ENCODE measurements at places on chromosomes 3 and 15. TPM values are rescaled to one million over a fixed set of nuclear protein-coding genes. Genes with fewer than 3 reads are reported as not detected.

Gene ACVR2B
- polyA plus RNA-seq: 1.6 TPM

Gene P2RY14
- 0.55 TPM for polyA plus RNA-seq

Gene DNAJA4
- 154 TPM for polyA plus RNA-seq

Gene ATP13A4
- 0.18 TPM for polyA plus RNA-seq

Gene HGD
- polyA plus RNA-seq: 0.46 TPM

Gene RBP2
- polyA plus RNA-seq: not detected

Gene HCLS1
- 2.9 TPM for polyA plus RNA-seq

Gene SLC25A36
- 10.4 TPM for polyA plus RNA-seq

Gene C2CD4B
- 8.6 TPM for polyA plus RNA-seq

Gene RPP25
- polyA plus RNA-seq: 1.7 TPM

Gene EXD1
- 0.43 TPM for polyA plus RNA-seq

Gene C3orf22
- not detected for polyA plus RNA-seq

Gene ZIC1
- polyA plus RNA-seq: 10.2 TPM

Gene KLF15
- polyA plus RNA-seq: 13.4 TPM

- DNase-seq: no peak
These were observed 10.4 kb downstream of the VILL start for GRCh38 chr3:38000965-38001455.

GRCh38 chr3:66483409-66483906 lies 17.4 kb downstream of the LRIG1 start:
- DNase-seq: peak; percentile 41

- DNase-seq: no peak
These were observed 782.0 kb downstream of the MCTP2 start for GRCh38 chr15:95013381-95013780.

DNA sequence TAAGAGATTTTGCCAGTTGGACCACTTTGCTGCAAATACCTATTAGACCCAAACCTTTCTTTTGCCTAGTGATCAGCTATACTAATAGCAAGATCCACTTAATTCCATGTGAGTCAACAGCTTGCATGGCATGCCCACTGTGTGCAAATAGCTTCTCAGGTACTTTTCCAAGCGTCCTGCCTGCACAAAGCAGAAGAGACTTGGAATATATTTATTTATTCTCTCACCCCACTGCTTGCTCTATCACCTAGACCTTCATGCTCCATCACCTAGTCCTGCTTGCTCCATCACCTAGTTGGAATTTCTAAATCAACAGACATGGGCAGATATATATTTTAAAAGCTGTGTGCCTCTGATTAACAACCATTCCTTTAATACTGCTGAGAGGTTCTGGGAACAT lies 47.6 kb downstream of the MBNL1 start:
- no peak for DNase-seq

DNA sequence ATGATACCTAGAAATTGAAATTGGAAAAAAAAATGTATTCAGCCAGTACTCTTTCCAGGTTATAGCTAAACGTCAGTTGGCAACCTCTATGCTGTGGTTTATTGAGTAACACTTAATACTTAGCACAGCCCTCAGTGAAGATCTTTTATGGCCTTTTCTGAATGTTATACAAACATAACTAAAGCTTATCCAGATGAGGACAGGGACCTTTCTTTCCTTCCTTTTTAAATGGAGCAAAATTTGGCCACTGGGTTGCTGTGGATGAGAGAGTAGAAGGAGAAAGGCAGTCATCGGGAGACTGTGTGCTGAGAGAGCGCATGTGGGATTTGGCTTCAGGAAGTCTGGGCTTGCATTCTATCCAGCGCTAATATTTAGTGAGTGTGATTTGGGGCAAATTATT lies 36.1 kb downstream of the IGF1R start:
- no peak for DNase-seq

GRCh38 chr3:133937061-133937686 lies 41.5 kb upstream of the RAB6B start:
- DNase-seq: no peak

DNA sequence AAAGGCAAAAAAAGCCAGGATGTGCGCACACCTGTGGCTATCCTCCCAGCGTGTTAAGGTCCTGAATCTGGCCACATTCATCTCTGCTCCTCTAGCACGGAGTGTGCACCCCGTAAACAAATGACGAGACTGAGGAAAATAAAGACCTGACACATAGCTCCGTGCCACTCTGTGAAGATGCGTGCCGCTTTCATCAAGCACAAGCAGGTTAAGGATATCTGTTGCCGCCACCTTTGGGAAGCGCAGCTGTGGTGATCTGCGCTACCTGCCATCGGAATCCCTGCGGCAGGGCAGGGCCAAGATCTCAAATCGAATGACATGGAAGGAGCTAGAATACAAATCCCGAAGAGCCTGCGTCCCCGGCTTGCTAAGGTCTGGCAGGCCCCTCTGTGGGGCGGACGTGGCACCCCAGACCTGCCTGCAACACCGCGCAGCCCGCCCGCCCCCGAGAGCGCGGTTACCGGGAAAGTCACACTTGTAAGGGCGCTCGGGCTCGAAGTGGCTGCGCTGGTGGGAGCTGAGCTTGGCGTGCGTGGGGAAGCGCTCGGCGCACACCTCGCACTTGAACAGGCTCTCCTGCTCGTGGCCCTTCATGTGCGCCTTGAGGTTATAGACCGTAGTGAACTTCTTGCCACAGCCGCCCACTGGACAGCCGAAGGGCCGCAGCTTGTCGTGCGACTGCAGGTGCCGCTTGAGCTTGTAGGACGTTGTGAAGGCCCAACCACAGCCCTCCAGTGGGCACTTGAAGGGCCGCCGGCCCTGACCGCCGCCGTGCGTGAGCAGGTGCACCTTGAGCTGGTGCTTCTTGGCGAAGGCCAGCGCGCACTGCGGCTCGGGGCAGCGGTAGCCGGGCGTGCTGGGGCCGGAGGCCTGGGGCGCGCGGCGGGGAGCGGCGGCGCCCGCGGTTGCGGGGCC lies 936 bp downstream of the ZXDC start:
- peak; percentile 79 for DNase-seq

GRCh38 chr15:59444980-59445545 lies 7.1 kb downstream of the FAM81A start:
- DNase-seq: no peak

GRCh38 chr3:188689101-188689574 lies 482.6 kb upstream of the TPRG1 start:
- no peak for DNase-seq

- no peak for DNase-seq
These were observed 2.2 kb downstream of the MAN2C1 start for GRCh38 chr15:75366163-75366562.

GRCh38 chr3:188931531-188931930 lies 240.2 kb upstream of the TPRG1 start:
- DNase-seq: no peak

DNA sequence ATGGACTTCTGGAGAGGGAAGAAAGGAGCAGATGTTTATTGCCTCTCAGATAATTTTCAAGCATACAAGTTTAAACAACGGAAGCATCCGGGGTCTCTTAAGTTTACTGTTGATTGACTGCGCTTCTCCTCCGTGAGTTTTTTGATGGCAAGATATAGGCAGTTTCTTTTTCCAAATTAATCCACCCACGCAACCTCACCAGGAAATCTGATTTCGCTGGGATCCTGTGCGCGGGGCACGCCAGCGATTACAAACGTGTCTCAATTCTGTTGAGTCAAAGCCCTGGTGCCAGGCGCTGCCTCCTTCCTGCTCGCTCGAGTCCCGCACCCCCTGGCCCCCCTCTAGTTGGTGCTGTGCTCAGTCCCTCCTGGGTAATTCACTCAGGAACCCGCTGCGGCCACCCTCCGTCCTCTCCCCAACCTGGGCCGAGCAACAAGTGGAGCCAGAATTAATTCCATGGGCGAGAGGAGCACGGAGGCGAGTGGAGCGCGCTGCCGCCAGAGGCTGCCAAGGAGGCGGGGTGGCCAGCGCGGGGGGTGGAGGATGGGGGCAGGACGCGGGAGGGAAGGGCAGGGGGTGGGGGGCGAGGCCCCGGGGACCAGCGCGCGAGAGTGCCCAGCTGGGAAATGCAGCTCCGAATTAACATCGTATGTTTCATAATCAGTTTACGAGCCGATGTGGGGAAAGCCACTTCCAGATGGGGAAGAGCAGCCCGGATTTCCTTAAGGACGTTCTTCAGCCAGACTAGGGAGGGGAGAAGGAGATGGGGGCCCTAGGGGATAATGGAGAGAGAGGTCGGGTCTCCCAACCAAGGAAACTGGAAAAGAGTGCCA lies 6.0 kb downstream of the WNT5A start:
- DNase-seq: peak; percentile 39

DNA sequence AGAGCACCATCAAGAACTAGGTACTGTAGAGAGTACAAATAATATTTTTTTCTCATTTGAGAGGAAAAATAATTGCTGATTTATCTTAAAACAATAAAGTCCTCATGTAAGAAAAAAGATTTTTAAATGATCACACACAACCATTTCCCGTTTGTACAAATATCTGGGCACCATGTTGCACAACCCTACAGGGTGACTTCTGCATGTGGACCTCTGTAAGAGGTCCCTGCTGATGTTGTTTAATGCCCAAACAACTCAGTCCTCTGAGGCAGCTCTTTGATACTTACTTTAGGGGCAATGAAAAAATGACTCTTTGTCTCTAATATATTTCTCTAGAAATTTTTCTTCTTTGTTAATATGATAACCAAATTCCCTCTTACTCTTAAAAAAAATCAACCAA lies 168.1 kb upstream of the SATB1 start:
- no peak for DNase-seq

DNA sequence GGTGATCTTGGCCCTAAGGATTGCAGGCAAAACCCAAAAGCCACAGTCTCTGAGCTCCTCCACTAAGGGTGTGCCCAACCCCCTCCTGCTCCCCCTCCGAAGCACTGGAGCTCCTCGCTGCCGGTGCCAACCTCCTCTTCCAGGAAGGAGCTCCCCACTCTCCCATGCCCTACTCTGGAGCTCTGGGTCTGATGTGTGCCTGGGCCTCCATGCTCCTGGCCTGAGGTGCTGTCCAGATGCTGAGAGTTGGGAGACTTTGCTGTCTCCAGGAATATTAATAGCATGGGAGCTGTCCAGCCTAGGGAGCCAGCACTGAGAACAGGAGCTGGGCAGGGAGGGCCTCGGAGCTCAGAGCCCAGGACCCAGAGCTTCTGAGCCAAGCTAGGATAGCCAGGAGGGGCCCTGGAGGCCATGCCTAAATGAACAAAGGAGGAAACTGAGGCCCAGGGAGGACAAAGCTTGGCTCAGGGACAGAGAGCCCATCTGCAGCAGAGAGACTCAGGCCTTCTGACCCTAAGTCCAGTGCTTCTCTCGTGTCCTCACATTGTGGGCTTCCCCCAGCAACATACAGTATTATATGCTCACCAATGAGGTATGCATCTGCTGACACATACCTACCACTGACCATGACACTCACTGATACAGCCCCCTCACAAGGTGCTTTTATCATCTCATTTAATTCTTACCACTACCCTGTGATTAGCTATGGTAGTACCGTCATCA lies 36.9 kb upstream of the HERC1 start:
- DNase-seq: peak; percentile 58

GRCh38 chr15:79610021-79610420 lies 177.9 kb downstream of the MINAR1 start:
- no peak for DNase-seq

DNA sequence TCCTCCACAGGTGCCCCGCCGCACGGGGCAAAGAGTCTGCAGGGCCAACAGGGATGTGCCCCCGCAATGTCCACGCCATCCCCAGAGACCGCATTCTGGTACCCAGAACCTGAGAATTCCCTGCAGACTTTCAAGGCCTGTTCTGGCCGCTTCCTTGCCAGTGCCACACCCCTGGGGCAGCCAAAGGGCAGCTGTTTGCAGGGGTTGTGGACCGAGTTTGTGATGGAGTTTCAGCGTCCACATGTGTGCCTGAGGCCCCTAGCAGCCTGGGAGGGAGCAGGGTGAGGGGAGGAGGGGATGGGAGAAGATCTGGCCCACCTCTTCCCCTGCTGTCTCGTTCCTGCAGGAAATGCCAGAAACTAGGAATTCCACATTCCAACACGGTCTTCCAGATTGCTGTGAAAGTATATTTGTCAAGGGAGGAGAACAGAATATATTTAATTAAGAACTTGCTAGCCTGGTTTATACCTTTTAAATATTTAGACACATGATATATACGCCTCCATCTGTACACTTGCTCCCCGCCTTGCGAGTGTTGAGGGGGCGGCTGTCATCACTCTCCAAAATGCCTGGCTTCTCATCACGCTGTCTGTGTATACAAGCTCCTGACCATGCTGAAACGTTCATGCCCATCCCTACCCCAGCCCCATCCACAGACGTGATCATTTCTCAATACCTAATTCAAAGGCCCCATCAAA lies 31.1 kb upstream of the RASA2 start:
- no peak for DNase-seq

- peak; percentile 63 for DNase-seq
These were observed 595 bp downstream of the DPH6 start for GRCh38 chr15:35545316-35545823.

DNA sequence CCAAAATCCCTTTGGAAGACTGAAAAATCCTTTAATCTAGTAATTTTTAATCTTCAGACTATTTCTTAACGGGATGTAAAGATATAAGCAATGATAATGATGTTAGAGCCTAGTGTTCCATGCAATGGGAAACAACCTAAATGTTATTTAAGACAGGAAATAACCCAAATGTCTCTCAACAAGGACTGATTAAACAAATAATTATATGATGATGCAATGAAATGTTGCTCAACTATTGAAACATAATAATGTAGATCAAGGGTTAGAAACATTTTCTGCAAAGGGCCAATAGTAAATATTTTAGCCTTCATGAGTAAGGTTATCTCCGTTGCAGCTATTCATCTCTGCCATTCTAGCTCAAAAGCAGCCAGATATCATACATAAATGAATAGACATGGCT lies 275.4 kb downstream of the NEK10 start:
- DNase-seq: no peak

- no peak for DNase-seq
These were observed 214.0 kb upstream of the BHLHE40 start for GRCh38 chr3:4765212-4765611.

DNA sequence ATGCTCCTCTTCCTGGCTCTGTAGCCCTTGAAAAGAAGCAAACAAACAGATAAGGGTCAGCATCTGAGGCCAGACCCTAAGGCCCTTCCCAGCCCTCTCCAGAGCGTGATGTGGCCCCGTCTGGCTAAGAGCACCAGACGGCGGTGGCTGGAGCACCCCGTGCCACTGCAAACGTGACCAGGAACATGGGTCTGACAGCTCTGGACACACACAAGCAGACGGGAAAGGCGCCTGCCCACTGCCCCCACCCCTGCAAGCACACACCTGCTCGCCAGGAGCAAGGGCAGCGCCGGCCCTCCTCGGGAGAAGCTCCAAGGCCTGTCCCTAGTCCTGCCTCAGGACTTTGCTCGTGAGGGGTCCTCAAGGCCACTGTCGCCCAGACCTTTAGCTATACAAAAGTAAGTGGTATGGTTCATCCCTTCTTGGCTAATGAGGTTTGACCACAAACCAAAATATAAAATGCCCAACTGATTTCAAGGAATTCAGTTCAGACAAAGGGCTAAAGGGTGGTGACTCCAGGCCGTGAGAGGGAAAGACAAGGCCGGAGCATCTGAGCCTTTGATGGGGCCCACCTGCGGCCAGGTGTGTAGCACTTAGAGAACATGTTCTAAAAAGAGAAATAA lies 90.4 kb downstream of the XXYLT1 start:
- no peak for DNase-seq

Data from psoas muscle (tissue), 8 donors.